ENCODE measurements at places on chromosomes 7 and 10.

- no peak for DNase-seq
Observed at GRCh38 chr7:88155756-88156155, 64.1 kb downstream of the SRI start.

DNA sequence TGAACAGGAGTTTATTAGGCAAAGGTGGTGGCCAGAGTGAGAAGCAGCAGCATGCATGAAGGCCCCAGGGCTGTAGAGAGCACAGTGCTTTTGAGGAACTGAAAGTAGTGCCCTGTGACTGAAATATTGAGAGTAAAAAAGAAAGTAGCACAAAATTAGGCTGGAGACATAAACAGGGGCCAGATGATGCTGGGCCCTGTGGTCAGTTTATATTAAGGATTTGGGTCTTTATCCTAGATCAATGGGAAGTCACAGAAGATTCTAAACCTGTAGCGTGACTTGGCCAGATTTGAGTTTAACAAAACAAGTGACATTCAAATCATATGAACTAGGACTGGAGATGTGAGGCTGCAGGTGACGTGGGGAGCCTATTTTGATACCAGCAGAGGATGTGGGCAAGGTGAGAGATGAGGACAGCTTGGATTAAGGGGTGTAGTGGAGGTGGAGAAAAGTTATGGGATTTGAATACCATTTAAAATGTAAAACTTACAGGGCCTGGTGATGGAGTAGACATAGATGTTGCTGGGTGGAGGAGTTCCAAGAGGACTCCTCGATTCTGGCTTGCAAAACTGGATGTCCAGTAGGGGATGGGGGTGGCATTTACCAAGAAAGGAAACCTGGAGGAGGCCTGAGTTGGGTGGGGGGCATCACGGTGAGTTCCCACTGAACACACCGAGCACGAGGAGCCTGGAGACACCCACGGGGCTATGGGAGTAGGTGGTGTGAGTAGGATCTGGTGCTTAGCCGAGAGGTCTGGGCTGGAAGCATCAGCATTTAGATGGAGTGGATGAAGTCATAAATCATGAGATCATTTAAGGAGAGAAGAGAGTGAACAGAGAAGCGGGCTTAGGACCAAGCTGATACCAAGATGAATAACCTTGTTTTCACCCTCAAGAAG lies 52.8 kb downstream of the HHEX start:
- no peak for DNase-seq

GRCh38 chr7:132377015-132377414 lies 199.3 kb downstream of the PLXNA4 start:
- no peak for DNase-seq

DNA sequence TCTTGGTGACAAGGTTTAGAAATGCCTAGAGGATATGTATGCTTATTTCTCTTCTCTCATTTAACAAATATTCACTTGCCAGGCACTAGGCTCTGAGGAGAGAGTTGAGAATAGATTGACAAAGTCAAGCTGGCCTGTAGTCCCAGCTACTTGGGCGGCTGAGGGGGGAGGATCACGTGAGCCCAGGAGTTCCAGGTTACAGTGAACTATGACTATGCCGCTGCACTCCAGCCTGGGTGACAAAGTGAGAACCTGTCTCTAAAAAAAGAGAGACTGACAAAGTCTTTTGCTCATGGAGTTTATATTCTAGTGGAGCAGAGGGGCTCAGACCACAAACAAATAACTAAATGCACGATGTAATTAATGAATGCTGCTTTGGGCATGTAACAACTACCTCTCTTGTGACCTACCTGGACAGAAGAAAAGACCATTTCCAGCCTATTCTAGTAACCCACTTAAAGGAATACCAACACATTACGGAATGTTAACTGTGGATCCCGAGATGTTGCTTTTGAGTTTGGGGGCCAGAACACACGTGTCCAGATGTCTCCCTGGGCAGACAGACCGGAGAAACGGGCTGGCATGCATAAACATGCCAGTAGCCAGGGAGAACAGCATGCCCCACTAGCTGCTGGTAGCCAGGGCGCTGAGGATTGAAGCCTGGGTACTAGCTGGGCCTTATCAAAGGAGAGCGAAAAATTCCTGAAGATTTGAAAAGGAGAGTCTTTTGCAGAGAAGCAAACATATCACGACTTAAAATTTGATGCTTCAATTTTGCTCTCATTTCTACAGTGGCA lies 2.6 kb upstream of the BMPR1A start:
- DNase-seq, result no peak

DNA sequence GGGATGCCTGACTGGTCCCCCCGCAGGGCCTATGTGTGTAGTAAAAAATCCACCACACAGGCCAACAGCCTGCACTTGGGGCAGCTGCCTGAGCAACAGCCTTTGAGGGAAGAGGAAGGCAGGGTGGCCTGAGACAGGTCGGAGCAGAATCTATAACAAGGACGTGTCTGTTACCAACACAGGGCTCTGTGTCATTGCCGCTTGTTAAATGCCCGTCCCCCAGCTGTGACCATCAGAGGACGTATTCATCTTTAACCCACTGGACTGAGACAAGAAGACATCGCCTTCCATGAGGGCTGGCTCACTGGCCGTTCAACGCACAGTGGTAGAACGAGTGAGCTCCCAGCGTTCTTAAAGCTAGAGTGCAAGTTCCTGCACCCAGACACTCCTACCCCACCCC lies 7.8 kb downstream of the PDIA4 start:
- DNase-seq, result no peak

DNA sequence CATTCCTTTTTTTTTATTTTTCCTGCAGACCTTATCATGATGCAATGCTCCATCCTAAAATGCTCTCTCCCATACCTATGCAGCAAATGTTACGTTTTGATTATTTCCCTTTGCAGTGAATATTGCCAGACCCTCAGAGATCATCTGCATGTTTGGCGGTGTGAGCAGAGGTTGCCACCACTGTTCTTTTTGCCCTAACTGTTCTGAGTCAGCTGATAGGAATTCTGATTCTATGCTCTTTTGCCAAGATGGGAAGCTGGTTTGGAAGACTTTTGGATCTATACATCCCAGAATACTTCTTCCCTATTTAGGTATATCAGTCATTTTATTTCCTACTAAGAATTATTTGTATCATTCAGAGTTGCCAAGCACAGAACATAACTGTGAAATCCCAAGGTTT lies 130.5 kb downstream of the KLF6 start:
- no peak for DNase-seq

DNA sequence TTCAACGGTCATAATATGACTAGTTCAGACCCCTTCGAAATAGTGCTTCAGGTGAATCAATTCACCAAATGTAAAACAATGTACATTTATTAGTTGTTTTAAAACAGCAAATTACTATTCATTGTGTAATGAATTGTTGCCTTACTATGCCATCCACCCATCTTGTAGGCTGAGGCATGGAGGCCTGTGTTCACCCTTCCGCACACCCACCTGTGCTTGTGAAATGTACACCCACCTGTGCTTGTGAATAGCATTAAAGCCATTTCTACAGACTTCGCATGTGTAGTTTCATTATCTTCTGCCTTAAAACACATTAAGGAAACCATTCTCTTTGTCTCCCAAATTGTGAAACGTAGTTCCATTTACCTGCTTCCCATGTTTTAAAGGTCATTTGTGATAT lies 16.8 kb downstream of the CLRN3 start:
- no peak for DNase-seq

GRCh38 chr7:144378651-144379050 lies 23.4 kb downstream of the ARHGEF5 start:
- DNase-seq, result no peak

DNA sequence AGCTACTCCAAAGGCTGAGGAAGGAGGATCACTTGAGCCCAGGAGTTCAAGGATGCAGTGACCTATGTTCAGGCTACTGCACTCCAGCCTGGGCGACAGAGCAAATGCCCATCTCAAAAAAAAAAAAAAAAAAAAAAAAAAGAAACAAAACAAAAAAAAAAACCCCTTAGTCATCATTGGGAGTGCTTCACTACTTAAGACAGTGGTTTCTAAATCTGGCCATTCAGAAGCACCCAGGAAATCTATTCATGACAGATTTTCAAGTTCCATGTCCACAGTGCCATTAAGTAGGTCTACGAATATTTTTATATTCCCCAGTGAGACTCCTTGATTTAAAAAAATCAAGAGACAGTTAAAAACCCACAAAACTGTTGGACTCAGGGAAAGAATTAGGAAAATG lies 182.9 kb downstream of the PIP4K2A start:
- no peak for DNase-seq

DNA sequence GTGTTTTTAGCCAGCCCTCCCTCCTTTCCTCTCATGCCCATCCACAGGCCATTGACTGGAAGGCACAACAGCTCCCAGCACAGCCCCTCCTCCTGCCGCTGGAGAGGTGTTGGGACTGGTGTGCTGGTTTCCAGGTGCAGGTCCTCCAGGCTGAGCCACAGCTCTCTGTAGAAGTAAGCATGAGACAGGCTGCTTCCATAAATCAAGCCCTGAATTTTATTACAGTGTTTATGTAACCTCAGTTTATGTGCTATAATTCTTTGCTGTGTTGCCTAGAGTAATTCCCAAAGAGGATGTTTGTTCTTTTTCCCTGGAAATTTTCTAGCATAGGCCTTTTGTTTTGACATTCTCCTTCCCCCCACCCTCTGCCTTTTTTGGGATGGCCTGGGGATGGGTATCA lies 445.8 kb downstream of the AUTS2 start:
- no peak for DNase-seq

DNA sequence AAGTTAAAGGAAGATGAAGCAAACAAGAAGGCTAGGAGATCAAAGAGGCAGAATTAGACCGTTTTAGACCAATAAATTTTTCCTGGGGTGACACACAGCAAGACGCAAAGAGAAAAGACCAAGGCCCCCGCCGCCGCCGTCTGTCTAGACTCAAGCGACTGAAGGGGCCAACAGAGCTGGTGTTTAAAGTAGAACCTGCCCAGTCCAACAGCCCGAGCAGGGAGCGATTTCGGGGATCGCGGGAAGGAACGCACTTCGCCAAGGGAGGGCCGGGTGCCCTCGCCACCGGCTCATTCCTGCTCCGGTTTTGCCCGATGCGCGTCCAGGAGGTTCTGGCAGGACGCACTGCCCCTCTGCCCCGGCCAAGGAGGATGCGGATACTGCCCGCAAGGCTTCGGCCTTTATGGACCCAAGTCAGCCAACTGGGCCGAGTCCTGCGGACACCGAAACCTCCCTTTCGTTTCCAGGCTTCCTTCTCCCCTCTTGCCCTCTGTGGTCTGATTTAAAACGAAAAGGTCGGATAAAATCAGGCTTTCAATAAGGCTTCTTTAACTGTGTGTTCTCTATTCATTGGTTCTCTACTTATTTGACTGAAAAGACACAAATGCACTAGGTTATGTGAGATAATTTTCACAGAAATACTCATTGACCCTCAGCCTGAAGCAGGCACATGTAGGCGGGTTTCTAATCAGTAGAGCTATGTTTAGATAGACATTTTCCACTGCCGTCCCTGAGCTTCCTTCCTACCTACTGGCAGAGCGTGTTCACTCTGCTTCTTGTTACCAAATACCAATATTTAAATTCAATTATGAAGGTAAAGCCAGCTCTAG lies 2.2 kb upstream of the HOXA7 start:
- no peak for DNase-seq

DNA sequence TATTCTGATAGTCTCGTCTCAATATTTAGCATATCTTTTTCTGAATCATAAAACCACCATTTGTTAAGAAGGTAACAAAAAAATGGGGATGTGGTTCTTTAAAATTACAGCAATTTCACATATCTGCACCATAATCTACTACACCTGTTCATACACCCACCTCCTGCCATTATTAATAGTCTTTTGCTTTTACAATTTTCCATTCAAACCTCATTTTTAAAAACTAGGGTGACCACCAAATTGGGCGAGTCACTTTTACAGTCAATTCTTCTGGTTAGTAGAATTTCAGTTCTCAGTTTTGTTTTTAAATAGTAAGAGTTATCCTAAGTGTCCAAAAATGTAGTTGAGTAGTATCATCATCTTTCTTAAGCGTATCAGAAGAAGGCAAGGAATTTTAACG lies 48.4 kb upstream of the GSAP start:
- DNase-seq, result no peak

DNA sequence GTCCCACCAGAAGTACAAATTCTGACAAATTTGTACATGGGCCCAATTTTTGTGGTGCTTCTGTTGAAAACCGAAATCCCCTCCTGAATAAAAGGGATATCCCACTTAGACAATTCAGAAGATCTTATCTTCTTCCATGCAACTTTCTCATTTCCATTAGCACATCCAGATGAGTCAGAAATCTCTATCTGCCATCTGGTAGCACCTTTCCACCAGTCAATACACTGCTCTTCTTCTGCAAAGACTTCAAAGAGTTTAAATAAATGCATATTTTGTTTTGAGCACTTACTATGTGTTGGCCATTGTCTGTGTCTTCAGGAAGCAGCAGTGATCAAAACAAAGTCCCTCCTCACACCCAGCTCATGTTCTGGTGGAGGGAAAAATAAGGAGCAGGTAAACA lies 12.7 kb upstream of the KLF6 start:
- DNase-seq, result no peak

- no peak for DNase-seq
Observed at GRCh38 chr10:117476716-117477115, 65.8 kb upstream of the EMX2 start.

DNA sequence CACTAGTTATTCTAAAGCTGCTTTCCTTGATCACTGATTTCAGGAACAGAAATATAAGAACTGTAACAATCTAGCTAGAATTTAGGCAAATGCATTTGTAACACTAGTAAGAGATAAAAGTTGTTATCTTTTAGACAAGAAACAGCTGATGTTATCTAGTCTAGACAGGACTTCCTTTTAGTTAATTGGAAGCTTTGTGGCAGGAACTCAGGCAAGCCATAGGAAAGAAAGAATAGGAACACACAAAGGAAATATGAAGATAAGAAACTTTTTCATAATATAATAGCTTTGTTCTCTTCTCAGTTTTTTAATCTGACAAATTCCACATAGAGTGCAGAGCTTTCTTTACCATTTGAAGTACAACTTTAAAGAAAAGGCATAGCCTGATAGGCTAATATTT lies 59.0 kb upstream of the AGR3 start:
- DNase-seq, result no peak

DNA sequence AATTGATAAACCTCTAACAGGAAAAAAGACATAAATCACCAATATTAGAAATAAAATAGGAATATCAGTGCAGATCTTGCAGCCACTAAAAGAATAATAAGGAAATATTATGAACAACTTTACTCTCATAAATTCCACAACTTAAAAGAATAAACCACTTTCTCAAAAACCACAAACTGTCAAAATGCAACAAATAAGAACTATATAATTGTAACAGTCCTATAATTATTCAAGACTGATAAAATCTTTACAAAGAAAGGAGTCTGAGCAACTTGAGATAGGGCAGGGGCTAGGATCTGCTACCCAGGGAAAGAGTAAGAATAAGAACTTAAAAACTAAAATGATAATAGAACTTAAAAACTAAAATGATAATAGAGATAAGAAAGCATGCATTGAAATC lies 169.5 kb upstream of the GDF10 start:
- DNase-seq, result no peak

- DNase-seq, result peak; percentile 47
Observed at GRCh38 chr7:129225206-129225930, 538 bp downstream of the AHCYL2 start.

- no peak for DNase-seq
Observed at GRCh38 chr7:45065031-45065995, 23.5 kb downstream of the NACAD start.

GRCh38 chr10:70791386-70792039 lies 6.3 kb upstream of the TBATA start:
- DNase-seq, result no peak
